ENCODE measurements at places on chromosomes 12 and 14. TPM values are rescaled to one million over a fixed set of nuclear protein-coding genes. Genes with fewer than 3 reads are reported as not detected.

GRCh38 chr12:32997471-32997870 lies 100.9 kb upstream of the PKP2 start:
- DNase-seq, result no peak

DNA sequence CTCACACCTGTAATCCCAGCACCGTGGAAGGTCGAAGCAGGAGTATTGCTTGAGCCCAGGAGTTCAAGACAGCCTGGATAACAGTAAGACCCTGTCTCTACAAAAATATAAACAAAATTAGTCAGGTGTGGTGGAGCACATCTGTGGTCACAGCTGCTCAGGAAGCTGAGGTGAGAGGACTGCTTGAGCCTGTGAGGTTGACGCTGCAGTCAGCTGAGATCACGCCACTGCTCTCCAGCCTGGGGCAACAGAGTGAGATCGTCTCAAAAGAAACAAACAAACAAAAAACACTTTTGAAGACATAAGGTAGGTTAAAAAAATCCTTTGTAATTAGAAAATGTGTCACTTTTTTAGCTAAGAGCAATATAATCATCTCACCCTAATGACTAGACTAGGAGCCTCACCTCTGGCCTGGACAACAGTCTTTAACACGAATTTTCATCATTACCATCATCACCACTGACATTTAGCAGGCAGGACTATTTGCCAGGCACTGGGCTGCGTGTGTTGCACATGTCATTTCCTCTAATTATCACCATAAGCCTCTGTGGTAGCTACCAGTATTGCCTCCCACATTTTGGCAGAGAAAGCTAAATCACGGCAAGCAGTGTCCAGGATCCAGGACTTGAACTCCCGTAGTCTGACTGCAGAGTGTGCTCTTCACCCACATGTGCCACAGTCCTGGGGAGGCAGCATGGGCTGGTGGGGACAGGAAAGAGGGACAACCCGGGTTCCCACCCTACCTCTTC lies 4.6 kb upstream of the SYCP3 start:
- no peak for DNase-seq

DNA sequence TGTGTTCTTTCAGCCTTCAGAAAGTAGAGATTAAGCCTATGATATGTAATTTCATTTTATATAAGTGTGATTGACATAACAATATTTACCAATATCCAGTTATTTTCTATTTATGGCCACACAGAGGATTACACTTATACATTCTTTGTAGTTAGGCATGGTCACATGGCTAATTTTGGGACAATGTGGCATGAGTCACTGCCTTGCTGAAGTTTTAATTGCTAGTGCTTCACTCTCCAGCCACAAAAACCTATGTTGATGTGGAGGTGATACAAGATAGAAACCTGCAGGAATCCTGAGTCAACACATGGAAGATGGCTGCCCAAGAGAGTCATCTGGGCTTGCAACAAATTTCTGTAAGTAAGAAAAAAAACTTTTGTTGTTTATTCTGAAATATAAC lies 17.0 kb downstream of the CLEC14A start:
- no peak for DNase-seq

GRCh38 chr12:6460751-6461371 lies 9.0 kb downstream of the TAPBPL start:
- no peak for DNase-seq

GRCh38 chr14:57323721-57324120 lies 55.0 kb downstream of the AP5M1 start:
- DNase-seq, result no peak

DNA sequence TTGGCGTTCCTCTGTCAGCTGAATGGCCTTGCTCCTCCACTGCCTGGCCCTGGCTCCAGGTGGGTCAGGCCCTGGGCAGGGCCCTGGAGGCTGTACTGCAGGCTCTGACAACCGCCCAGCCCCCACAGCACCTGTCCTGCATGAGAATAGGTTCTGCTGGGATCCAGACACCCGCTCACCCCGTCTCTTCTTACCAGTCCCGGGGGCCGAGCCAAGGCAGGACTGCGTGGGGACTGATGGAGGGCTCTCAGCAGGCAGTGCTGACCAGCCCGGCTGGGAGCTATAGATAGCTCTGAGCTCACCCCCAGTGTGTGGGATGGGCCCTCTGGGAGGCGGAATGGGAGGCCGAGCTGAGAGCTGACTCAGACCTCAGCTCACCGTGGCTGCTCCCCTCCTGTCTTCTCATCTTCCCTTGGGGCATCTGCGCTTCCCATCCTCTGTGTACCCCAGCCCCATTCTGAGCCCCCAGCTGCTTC lies 39.6 kb downstream of the TEAD4 start:
- DNase-seq, result no peak

DNA sequence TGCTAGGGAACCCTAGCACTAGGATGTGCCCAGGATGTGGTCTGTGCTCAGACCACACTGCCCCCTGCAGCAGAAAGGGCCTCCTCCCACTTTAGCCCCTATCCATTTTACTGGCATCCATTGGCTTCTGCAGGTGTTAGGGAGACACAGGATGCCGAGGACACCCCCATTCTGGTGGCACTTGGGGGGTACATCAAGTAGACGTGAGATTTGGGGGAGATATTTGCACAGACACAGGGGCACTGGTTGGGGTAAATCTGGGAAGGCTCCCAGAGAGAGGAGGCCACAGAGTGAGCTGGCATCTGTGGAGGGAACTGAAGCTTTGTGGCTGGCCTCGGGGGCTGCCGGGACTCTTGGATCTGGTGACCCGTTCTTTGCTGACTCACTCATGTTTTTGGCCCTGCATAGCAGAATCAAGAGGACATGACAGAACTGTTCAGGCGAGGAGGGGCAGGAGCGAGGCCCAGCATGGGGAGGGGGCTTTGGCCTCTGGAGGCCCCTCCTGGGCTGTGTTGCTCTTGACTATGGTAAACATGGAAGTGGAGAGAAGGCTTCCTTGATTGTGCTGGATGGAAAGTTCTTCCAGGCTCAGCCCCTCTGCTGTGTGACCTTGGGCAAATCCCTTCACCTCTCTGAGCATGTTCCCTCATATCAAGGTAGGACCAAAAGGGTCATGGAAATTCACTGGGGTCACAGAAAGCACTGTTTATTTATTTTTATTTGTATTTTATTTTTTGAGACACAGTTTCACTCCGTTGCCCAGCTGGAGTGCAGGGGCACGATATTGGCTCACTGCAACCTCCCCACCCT lies 1.8 kb downstream of the PLBD2 start:
- no peak for DNase-seq

GRCh38 chr12:39364196-39364595 lies 78.7 kb downstream of the KIF21A start:
- no peak for DNase-seq

- peak; percentile 64 for DNase-seq
Measured at GRCh38 chr14:61460718-61461611, 139.6 kb downstream of the PRKCH start.

DNA sequence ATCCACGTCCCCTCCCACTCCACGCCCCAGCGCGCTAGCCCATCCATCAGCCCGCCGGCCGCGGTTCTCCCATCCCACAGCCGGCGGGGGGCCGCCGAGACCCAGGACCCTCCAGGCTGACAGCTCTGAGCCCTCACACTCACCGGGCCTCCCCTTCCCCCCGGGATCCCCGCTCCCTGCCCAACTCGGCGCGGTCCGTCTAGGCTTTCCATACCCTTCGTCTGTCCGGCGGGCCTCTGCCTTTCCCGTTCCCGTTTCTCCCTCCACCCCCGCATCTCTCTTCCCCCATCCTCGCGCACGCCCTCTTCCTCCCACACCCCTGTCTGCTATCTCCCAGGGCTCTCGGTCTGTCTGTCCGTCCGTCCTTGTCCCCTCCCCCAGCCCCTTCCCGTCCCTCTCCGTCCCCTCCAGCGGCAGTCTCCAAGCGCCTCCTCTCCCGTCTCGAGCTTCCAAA lies 726 bp downstream of the ZFHX2 start:
- DNase-seq, result no peak

DNA sequence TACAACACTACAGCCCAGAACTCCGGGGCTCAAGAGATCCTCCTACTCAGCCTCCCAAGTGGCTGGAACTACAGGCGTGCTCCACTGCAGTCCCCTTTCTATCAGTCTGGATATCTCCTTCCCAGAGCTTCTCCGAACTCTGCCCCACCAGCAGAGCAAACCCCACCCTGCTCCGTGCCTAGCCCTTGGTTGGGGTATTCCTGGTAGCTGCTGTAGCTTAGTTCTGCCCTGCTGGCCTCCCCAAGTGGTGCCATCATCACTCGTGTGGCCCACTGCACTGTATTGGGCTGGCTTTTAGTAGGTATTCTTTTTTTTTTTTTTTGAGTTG lies 9.5 kb downstream of the HSP90AA1 start:
- no peak for DNase-seq

- no peak for DNase-seq
Measured at GRCh38 chr12:76080729-76081415, 3.6 kb downstream of the NAP1L1 start.

- no peak for DNase-seq
Measured at GRCh38 chr12:75650595-75651341, 139.4 kb upstream of the KRR1 start.

GRCh38 chr12:105257321-105257728 lies 21.4 kb upstream of the APPL2 start:
- DNase-seq, result peak; percentile 63

GRCh38 chr12:106956048-106956578 lies 406 bp downstream of the TMEM263 start:
- peak; percentile 73 for DNase-seq

DNA sequence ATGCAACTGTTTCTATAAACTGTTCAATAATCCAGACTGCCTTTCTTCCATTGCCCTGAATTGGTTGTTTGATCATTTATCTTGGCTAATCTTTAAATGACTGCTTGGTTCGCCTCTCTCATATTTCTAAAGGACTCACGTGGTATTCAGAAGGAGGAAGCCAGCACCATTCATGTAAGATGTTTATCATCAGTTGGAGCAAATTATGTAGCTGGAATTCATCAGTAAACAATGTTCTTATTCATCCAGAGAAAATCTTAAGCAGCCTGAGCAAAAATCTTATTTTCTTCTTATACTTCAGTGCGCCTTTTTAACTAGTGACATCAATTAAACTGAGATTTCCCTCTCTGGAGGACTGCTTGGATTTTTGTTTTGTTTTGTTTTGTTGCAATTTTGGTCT lies 538.7 kb upstream of the TMEM132C start:
- no peak for DNase-seq

GRCh38 chr12:78636231-78636855 lies 228.2 kb upstream of the SYT1 start:
- DNase-seq, result no peak

DNA sequence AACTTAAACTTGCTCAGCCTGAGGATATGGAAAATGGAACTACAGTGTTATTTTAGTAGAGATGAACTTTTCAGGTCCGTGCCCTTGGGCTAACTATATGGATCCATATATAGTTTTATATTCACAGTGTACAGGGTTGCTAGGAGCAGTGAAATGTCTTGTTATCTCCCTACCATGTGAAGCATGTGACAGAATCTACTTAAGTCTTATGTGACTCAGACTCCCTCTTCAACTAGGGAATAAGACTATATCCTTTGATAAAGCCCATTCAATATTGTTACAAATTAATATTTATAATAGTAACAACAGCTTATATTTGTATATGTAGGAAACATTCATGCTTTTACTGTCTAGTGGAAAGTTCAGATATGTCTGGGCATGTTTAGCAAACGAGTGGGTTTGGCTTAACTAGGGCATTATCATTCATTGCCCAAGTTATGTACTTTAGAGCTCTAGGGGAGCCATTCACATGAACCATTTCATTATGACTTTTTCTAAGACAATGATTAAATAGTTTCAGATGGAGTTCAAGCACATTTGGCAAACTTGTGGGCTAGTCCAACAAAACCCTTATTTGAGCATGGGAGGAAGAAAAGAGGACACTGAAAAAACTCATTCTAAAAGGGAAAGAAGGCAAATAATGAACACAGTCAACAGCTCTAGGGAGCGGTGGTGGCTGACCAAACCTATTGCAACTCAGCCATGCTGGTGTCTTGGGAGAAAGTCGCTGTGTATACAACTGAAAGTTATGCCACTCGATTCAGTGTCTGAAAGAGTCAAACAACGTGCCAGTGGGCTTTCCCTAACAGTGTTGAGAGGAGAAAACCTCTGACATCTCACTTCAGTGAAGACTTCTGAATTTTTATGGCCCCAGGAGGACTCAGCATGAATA lies 305.9 kb upstream of the G2E3 start:
- no peak for DNase-seq

DNA sequence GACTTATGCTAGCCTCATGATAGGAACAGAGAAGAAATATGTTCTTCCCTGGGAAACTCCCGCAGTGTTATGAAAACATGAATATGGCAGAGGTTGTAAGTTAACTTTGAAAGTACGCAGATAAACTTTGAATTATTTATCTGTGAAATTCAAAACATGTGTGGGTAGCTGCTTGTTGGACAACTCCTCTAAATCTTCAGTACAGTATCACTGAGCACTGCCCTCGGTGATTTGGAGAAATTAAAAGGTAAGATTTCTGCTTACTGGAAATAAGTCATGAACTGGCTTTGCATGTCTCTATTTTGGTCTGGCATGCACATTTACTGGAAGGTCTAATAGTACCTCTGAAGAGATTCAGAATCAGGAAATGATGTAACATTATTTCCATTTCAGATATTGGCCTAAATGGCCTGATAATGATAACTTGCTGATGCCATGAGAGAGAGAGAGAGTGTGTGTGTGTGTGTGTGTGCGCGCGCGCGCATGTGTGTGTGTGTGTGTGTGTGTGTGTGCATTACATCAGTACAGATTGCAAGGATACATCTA lies 1441.9 kb upstream of the FLRT2 start:
- peak; percentile 67 for DNase-seq

- DNase-seq, result no peak
Measured at GRCh38 chr12:56431850-56432249, 17.4 kb downstream of the TIMELESS start.

DNA sequence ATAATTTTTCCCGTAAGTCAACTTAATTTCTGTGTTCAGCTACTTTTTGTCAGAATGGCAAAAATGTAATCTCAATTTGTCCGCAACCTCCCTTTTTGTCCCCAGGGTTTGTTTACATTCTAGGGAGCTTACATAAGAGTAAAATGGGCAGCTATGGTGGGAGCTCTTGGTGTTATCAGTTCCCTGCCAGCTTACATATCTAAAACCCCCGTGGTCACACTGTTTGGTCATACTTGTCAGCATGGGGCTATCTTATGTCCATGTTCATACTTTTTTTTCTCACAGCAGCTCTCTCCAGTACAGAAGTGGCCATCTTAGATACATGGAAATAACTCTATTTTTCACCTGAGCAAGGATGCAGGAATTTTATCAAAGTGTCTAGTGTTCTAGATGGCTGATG lies 16.7 kb downstream of the SLCO1C1 start:
- DNase-seq, result no peak

GRCh38 chr12:11486623-11487444 lies 91.5 kb upstream of the PRB2 start:
- peak; percentile 89 for DNase-seq

Gene FGF23
- total RNA-seq, result under 0.01 TPM

Gene B4GALNT3
- under 0.01 TPM for total RNA-seq

Gene STXBP6
- 34.5 TPM for total RNA-seq

Gene ZFHX2
- total RNA-seq, result 0.13 TPM

Gene SAMD15
- total RNA-seq, result 0.38 TPM

Gene KRT3
- total RNA-seq, result not detected

Gene DIO2
- total RNA-seq, result not detected

Gene KLC1
- total RNA-seq, result 162 TPM

Gene KRT75
- not detected for total RNA-seq

Gene RAD51B
- total RNA-seq, result 9.2 TPM

Gene WIF1
- total RNA-seq, result not detected

Gene KRT82
- total RNA-seq, result not detected

Gene IL31
- not detected for total RNA-seq

Gene C1S
- total RNA-seq, result 0.13 TPM

Gene INHBC
- not detected for total RNA-seq

Gene GDF3
- total RNA-seq, result 1.0 TPM

Gene C3AR1
- 0.13 TPM for total RNA-seq
